ENCODE measurements at places on chromosomes 16 and 17. TPM values are rescaled to one million over a fixed set of nuclear protein-coding genes. Genes with fewer than 3 reads are reported as not detected.

- no peak for DNase-seq
These were observed 5.4 kb downstream of the CD2BP2 start for GRCh38 chr16:30349675-30350074.

KRT32 gene
- 0.38 TPM for polyA plus RNA-seq

DNA sequence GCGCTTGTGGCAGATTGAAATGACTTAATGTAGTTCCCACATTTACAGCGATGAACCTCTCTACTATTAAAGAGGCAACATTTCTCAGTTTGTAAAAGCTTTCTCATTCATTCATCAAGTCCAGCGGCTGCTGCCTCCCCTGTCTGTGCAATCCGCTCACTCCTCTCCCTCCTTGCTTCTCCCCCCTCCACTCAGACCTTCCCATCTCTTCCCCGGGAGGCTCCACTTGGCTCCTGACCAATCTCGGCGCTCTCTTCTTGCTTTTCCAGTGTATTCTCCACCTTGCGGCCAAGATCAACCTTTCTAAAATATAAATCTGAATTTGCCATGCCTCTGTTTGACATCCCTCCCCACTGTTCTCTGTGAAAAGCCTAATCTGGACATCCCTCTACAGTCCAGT, 117.5 kb downstream of the ASIC2 start:
- no peak for DNase-seq

DNA sequence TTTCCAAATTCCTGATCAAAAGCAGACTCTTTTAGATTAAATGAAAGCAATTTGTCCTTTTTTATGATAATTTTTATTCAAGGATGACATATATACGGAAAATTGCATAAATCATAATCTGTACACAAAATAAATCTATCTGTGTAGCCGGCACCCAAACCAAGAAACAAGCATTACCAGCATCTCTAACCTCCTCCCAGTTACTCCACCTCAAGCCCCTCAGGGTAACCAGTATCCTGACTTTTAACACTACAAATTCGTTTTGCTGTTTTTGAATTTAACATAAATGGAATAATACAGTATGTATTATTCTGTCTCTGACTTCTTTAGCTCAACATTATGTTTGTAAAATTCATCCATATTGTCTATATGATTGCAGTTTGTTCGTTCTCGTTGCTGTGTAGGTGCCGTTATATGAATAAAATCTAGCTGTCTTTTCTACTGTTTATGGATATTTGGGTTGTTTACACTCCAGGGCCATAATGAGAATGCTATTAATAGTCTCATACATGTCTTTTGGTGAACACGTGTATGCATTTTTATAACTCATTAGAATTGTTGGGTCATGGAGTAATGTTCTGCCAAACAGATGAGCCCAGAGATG, 1.0 kb downstream of the TEKT1 start:
- DNase-seq, result no peak

- no peak for DNase-seq
These were observed 306.9 kb upstream of the CA10 start for GRCh38 chr17:52465407-52465806.

RHBDL1 gene
- 0.74 TPM for polyA plus RNA-seq

DNA sequence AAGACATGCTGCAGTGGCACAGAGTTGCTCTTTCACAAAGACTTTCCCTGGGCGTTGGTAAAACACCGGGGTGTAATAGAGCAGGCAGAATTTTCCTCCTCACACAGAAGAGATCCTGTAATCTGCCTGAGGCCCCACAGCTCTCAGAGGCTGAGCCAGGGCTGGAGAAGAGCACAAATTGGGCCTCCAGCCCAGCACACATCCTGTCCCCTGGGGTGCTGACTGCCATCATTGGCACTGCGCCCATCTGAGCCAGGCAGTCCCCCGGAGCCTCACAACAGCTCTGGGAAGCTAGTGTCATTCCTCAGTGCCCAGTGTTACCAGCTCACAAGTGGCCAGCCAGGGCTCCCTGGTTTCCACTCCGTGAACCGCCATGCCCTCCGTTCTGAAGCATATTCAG, 119.4 kb downstream of the SOCS1 start:
- DNase-seq, result no peak

GRCh38 chr16:30346286-30346685, 8.8 kb downstream of the CD2BP2 start:
- no peak for DNase-seq

- DNase-seq, result no peak
These were observed 61.5 kb downstream of the WSB1 start for GRCh38 chr17:27355419-27355818.

DNA sequence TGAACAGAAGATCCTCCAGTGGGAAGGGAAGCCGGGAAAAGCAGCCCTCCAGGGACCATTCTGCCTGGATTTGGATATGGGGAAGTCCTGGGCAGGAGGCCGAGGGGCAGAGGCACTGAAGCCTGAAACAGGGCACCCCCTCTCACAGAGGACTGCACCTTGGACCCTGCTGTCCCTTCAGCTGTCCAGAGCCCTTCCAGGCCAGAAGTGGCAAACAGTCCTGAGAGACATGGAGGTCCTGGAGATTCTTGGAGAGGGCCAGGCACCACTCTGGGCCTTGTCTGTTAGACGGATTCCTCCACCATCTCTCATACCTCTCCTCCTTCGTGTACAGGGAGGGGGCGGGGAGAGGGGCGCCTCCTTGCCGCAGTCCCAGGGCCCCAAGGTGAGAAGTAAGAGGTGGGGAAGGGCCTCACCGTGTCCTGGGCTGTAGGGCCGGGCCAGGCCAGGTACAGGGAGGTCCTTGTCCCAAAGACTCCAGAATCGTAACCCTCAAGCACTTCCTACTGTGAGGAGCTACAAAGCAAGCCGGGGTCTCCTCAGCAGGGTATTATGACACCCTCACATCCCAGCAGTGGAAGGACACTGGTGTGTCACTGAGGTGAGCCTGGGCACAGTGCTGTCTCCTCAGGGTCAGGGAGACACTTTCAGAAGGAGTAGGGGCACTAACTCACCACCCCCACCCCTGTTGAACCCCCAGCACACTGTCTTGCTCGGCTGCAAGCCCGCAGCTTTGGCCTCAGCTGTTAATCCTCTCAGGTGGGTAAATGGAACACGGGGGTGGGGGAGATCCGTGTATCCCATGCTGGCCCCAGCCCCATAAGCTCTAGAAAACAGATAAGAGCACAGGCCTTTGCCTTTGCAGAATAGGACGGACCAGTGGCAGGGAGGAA, 16.6 kb upstream of the TBX2 start:
- no peak for DNase-seq

- no peak for DNase-seq
These were observed 67.5 kb downstream of the AMFR start for GRCh38 chr16:56357765-56358322.

DNA sequence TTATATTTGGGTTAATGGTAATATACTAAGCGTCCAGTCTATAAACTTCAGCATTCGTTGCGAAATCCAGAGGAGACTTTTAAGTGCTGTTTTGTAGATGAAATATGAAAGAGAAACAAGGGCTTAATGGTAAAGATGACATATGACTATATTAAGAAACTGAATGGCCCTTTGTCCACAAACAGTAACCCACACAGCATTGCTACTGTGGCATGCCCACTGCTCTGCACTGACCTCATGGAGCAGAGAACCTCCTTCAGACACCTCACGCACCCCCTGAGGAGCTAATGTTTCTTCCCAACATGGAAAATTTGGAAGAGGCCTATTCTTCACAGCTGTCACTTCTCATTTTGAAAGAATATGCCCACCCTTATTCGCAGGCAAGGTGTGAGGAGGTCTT, 26.7 kb downstream of the ASPA start:
- no peak for DNase-seq

GRCh38 chr17:45756266-45756991, 27.7 kb upstream of the CRHR1 start:
- DNase-seq, result no peak

DNA sequence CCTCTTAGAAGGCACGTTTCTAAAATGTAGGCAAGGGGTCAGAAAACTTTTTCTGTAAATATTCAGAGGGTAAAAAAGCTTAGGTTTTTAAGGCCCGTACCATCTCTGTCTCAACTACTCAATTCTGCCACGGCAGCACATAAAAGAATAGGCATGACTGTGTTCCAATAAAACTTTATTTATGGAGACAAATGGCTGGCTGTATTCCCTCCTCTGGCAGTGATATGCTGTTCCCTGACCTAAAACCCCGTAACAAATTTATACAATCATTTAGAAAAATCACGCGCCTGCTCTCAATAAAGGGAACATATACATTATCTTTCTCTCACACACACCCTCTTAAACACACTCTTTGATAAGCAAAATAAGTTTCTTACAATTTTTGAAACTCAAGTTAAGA, 138.7 kb downstream of the ZFHX3 start:
- DNase-seq, result no peak

AKAP1 gene
- polyA plus RNA-seq, result 15.7 TPM

CFAP119 gene
- 4.7 TPM for polyA plus RNA-seq

DNA sequence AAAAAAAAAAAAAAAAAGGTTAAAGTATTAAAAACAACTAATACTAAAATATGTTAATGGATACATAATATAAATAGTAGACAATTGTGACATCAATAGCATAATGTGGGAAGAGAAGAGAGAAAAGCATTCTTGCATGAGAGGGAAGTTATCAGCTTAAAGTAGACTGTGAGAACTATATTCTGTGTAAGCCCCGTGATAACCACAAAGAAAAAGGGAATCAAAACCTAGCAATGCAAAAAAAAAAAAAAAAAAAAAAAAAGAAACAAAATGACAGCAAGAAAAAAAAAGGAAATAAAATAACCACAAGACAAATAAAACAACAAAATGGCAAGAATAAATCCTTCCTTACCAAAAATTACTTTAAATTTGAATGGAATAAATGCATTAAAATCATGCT, 39.8 kb upstream of the MYLK3 start:
- no peak for DNase-seq

PERCC1 gene
- polyA plus RNA-seq, result not detected

DNA sequence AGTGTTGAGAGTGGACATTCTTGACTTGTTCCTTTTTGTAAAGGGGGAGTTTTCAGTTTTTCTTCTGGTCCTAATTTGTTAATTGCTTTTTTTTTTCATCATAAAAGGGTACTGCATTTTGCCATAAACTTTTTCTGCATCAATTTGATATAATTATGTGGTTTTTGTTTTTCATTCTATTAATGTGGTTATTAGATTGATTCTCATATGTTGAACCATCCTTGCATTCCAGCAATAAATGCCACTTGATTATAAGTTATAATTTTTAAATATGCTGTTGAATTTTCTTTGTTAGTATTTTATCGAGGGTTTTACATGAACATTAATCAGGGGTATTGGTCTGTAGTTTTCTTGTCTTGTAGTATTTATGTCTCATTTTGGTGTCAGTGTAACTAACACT, 87.2 kb upstream of the SMIM36 start:
- no peak for DNase-seq

GRCh38 chr16:15653227-15653626, 3.2 kb downstream of the NDE1 start:
- peak; percentile 52 for DNase-seq

DNA sequence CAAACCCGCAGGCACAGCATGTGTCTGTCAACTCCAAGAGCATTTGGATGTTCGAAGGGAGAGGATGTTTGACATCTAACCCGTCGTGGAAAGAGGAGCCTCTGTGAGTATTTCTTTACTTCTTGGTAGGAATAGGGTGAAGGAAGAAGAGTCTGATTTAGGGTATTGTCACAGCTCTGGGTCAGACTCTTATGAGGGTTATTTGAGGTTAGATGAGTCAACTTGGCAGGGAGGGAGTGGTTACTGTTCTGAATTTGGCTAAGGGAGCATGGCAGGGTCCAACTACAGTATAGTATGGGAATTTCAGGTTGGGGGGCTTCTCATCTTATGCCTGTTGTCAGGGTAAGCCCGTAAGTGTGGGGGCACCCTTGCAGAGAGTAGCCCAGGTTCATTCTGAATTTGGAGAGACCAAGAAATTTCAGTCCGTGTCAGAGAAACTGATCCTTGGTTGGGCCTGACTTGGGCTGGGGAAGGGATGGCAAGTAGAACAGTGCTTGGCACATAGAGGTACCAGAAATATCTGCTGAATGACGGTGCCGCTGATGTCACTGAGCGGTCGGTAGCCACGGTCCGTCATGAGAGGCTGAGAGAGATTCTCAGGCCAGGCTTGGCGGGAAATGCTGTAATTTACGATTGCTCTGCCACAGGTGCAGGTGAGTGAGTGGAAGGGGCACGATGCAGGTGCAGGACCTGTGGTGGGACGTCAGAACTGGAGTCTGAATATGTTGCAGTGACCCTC, 43.2 kb downstream of the MYH3 start:
- DNase-seq, result no peak

DNA sequence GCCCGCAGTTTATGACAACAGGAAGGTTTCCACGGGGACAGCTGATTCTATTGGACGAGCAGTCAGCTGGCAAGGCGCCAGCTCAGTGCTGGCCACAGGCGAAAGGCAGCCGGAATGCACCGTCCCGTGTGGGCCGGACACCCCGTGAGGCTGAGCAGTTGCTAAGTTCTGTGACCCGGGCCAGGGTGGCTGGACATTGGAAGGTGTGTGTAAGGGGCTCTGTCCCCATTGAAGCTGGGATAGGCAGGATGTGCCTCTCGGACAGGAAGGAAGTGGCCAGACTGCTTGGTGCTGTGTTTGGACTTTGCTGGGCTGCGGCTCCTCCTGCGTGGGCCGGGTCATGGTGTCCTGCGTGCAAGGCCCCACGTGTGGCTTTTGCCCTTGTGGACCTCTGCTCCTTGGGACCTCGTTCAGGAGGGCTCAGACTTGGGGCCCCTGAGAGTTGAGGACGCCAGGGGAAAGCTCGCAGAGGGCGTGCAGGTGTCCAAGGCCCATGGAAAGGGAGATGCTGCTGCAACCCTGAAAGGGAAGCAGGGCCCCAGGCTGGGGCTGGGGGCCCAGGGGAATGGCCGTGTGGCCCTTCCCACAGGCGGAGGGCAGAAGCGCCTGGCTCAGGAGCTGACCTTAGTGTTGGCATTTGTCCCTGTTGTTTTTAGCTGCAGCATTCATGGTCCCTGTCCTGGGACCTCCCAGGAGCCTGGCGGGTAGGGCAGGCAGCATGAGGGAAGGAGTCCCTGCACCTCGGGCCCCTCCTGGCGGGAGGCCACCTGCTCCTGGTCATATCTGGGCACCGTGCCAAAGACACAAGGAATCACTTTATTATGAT, 10.0 kb downstream of the BAIAP2 start:
- no peak for DNase-seq

DNA sequence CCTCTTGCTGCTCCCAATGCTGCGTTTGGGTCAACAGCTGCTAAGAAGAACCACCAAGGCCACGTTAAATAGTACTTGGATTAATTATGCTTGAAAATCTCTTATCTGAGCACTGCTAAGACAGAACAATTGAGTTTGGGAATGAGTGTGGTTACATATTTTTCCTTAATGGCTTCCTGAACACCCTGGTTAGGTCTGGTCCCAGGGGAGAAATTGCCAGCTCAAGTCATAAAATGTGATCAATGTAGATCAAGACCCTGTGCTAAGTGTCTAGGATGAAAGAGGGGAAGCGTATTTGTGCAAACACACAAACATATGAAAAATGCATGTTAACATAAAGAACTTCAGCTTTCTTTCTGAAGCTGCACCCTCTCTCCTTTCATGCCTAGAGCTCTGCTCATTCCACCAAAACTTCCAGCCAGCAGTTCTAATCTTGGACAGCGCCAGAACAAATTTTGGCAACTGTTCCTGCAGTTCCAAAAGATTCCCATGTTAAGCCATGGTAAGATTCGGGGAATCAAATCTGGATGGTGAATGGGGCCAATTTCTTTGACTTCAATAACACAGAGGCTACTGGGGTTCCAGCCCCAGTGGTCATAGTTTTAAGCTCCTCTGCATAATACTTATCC, 72.0 kb downstream of the ZFHX3 start:
- DNase-seq, result no peak

Data from BJ (cell line).